CD8-positive, alpha-beta memory T cell (primary cell): ENCODE measurements at places on chromosomes 2 and 18. TPM values are rescaled to one million over a fixed set of nuclear protein-coding genes. Genes with fewer than 3 reads are reported as not detected.
A peak's percentile ranks its signal among the peaks of the same experiment; 100 is the strongest.

DNA sequence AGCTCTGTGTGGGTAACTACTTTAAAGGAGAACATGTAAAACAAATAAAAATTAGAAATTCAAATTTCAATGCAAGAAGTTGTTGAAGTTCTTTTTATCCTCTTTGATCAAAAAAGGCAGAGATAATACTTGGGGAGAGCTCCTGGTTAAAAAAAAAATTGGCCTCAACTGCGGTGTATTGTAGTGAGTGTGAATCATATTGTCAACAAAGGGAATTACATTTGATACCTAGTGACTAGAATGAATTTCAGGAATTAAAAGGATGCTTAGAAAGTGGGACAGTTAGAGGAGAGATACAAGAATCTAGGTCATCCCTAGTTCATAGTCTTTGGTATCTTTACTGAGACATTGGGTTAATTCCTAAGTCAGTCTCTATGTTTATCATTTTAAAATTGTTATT is 473.0 kb downstream of the CCDC85A start:
- H3K27ac ChIP-seq: no peak overlapping the region
- H3K4me1 ChIP-seq: no peaks in the 10 kb centered on the region
- DNase-seq: no peak

Gene SDC1
- 0.27 TPM for total RNA-seq

DNA sequence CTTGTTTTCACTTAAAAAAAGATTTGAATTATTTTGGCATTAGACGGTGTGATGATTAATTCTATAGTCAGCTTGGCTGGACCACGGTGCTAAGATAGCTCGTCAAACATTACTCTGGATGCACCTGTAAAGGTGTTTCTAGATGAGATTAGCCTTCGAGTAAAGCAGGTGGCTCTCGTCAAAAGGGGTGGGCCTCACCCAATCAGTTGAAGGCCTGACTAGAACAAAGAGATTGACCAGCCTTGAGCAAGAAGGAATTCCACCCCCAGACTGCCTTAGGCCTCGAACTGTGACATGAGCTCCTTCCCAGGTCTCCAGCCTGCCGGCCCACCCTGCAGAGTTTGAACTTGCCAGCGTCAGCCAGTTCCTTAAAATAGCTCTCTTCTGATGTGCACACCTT is 73.4 kb downstream of the TWIST2 start:
- H3K4me3 ChIP-seq: no peak overlapping the region
- H3K4me1 ChIP-seq: no peaks in the 10 kb centered on the region
- H3K27ac ChIP-seq: no peak overlapping the region
- H3K27me3 ChIP-seq: peaks cover 5% of the 10 kb centered on the region

DNA sequence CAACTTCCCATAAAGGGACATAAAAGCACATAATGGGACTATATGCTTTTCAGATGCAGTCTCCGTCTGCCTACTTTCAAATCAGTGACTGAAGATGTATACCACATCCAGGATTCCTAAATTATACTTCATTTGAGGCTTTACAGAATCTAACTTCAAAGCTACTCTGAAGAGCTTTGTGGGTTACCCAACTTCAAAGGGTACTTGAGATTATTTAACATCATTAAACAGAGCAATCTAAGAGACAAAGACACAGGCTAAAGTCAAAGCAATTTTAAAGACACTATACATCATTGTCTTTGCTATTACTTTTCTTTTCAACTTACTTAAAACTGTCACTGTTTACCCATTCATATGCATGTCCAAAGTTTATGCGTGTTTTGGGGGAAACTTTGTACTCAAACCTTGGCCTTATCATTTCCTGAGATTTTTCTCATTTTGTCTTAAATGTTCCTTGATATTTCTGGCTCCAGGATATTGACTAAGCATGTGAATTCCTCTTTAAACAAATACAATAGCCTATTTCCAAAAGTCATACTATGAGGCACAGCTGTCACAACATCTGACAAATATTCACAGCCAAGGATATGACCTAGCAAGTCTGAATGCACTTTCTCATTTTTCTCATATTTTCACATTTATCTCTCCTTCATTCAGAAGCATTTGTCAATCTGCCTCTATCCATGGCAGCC is 1985.1 kb upstream of the PIK3C3 start:
- no peak overlapping the region for H3K27ac ChIP-seq
- DNase-seq: no peak
- no peaks in the 10 kb centered on the region for H3K36me3 ChIP-seq
- H3K27me3 ChIP-seq: no peaks in the 10 kb centered on the region
- H3K4me1 ChIP-seq: no peaks in the 10 kb centered on the region
- no peak overlapping the region for H3K4me3 ChIP-seq

GRCh38 chr2:54480025-54480424 is 23.9 kb downstream of the SPTBN1 start:
- no peaks in the 10 kb centered on the region for H3K4me1 ChIP-seq
- no peak overlapping the region for H3K27ac ChIP-seq
- H3K4me3 ChIP-seq: no peak overlapping the region
- no peaks in the 10 kb centered on the region for H3K27me3 ChIP-seq

- H3K36me3 ChIP-seq: no peaks in the 10 kb centered on the region
- H3K27me3 ChIP-seq: no peaks in the 10 kb centered on the region
- H3K27ac ChIP-seq: no peak overlapping the region
These were observed 137.2 kb downstream of the LAMA1 start for GRCh38 chr18:6980363-6980762.

GRCh38 chr18:63071701-63072141 is 247.8 kb downstream of the BCL2 start:
- no peaks in the 10 kb centered on the region for H3K27me3 ChIP-seq
- no peak overlapping the region for H3K4me3 ChIP-seq
- no peak for DNase-seq
- no peak overlapping the region for H3K27ac ChIP-seq
- peaks cover 4% of the 10 kb centered on the region for H3K4me1 ChIP-seq

DNA sequence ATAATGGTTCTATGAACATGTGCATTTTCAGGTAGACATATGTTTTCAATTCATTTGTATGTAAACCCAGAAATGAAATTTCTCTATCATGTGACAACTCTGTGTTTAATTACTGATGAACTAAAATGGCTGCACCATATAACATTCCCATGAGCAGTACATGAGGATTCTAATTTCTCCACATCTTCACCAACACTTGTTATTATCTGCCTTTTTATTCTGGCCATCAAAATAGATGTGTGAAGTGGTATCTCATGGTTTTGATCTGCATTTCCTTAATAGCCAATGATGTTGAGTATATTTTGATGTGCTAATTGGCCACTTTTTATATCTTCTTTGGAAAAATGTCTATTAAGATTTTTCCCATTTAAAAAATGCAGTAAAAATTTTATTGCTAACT is 205.1 kb upstream of the SMAD7 start:
- no peak overlapping the region for H3K27ac ChIP-seq
- DNase-seq: no peak
- H3K4me3 ChIP-seq: no peak overlapping the region
- no peaks in the 10 kb centered on the region for H3K4me1 ChIP-seq
- no peaks in the 10 kb centered on the region for H3K36me3 ChIP-seq

Gene CNGA3
- total RNA-seq: not detected

Gene FAM110C
- total RNA-seq: 0.44 TPM

DNA sequence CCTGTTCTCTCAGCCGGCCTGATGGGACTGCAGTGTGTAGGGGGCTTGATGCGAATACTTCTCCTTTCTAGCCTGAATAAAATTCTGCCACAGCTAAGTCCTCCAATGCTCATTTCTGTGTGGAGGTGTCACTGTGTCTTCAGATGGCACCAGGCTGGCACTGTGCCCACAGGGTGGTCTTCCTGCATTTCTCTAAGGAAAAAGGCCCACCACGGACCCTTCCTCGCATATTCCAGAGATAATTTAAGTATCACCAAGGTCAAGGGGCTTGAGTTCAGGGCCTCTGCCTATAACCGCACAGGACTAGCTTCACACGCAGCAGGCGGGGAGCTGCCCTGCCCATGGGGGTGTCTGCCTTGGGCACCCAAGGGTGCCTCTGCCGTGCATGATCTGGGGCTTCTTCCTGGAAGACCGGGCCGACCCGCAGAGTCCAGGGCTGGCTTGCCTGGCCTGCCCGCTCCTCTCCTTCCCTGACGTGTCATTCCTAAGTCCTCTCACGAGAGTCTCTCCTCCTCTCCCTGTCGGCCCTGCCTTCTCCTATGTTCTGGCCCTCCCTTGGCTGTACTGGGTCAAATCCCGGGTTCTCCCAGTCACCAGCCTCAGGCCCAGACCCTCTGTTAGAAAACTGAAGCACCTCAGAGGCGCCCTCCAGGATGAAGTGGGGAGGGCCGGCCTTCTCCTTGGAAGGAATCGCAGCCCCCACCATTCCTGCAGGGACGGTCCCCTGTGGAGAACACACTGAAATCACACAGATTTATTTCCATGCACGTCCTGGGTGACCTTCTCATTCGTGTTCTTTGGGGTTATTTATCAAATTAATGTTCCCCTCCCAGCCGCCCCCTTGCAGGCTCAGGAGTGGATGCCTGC is 48.9 kb upstream of the PXDN start:
- no peaks in the 10 kb centered on the region for H3K4me1 ChIP-seq
- H3K27ac ChIP-seq: no peak overlapping the region
- no peak overlapping the region for H3K4me3 ChIP-seq
- DNase-seq: peak; percentile 14
- H3K36me3 ChIP-seq: no peaks in the 10 kb centered on the region
- no peaks in the 10 kb centered on the region for H3K27me3 ChIP-seq

Gene FIGN
- total RNA-seq: not detected
